H9 (cell line): ENCODE measurements at places on chromosomes 11 and 22.
A peak's percentile ranks its signal among the peaks of the same experiment; 100 is the strongest.

DNA sequence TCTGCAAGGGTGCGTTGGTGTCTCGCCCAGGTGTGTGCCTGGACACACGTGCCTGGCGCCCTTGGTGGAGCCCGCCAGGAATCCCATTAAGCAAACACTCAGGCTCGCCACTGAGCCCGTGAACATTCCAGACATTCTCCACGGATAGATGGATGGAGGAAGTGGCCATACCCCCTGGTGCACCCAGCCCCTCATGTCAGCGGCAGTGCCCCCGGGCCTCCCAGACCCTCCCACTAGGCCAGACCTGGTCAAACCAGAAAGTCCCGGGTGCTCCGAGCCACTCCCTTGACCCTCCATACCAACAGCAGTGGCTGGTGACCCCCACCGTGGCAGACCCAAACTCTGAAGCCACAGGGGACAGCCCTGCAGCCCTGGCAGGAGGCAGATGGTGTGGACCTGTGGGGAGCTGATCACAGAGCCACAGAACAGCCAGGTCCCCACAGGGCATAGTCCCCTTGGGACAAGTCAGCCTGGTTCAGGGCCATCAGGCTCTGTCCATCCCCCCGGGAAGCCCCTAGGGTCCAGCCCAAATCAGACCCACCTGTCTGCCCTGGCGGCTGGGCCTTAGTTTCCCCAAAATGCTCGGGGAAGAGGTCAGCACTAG is 1.9 kb downstream of the EPS8L2 start:
- peak; percentile 49 for DNase-seq

DNA sequence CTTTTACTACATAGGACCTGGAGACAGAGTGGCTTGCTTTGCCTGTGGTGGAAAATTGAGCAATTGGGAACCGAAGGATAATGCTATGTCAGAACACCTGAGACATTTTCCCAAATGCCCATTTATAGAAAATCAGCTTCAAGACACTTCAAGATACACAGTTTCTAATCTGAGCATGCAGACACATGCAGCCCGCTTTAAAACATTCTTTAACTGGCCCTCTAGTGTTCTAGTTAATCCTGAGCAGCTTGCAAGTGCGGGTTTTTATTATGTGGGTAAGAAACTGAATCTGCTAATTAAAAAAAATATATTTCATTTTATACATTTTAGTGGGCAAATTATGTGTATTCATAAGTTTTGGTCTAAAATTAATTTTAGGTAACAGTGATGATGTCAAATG is 7.8 kb downstream of the BIRC3 start:
- no peak for DNase-seq

GRCh38 chr11:128550261-128550821 is 37.0 kb downstream of the ETS1 start:
- DNase-seq: no peak

DNA sequence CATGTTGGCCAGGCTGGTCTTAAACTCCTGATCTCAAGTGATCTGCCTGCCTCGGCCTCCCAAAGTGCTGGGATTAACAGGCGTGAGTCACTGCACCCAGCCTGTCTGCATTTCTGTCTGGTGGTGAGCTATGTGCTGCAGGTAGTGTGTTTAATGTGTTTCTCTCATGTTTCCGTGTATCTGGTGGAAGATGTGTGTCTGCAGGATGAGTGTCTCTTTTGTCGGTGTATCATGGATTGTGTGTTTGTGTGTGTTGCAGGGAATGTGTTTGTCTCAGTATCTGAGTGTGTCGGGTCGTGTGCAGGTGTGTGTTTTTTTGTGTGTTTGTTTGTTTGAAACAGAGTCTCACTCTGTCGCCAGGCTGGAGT is 16.1 kb downstream of the SCARF2 start:
- no peak for DNase-seq

DNA sequence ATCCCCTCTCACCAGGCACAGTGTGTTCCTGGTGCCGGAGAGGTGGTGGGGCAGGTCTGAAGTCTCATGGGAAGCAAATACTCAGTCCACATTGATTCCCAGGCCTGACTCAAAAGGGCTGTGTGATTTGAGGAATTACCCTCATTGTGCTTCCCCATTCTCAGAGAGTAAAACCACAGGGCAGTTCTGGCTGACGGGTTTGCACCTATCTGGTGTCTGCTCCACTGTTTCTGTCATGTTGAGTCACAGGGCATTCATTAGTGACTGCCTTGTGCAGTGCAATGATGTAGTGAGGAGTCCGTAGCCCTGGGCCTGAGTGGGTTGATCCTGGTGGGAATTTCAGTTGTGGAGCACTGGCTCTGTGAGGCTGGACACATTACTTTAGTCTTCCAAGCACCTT is 85.2 kb upstream of the ARHGAP20 start:
- DNase-seq: no peak

- peak; percentile 11 for DNase-seq
Measured at GRCh38 chr11:2205214-2205720, 33.7 kb upstream of the TH start.

GRCh38 chr22:17648569-17648968 is 10.0 kb downstream of the BCL2L13 start:
- no peak for DNase-seq

DNA sequence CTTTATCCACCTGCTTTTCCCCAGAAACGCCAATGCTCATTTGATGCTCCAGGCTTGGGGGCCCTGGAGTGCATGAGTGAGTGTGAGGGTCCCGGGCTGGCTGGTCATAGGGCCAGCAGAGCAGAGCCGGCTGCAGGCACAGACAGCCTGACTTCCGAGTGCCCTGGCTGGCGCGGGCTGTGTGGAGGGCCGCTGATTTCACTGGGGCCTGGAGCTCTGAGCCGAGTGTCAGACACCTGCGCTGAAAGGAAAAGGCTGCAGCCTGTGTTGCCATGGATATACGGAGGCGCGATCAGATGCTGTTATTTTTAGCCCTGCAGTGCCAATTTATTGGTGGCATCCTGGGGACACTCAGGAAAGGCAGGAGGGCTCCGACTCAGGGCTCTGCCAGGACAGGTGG is 87.6 kb downstream of the ST3GAL4 start:
- DNase-seq: no peak

DNA sequence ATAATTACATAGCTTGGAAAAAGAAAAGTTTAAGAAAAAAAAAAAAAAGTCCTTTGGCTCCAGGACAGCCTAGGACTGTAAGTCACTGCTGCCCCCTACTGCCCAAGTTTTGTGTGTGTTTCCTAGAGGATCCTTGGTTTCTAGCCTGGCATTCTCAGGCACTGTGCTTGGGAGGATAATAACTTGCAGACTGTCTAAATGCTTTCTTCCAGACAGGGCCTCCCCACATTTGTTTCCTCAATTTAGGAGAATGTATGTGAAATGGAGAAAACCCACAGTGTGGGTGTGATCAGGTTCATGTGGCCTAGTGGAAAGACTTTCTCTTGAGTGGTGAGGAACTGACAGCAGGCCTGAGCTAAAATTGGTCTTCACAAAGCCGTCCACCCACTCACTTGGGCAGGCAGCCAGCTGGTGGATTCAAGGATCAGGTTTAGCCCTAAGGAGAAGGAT is 191.0 kb downstream of the NAV2 start:
- DNase-seq: peak; percentile 73

- no peak for DNase-seq
Measured at GRCh38 chr11:21492931-21493330, 700.0 kb upstream of the ANO5 start.

- no peak for DNase-seq
Measured at GRCh38 chr11:114163830-114164401, 104.4 kb downstream of the ZBTB16 start.

DNA sequence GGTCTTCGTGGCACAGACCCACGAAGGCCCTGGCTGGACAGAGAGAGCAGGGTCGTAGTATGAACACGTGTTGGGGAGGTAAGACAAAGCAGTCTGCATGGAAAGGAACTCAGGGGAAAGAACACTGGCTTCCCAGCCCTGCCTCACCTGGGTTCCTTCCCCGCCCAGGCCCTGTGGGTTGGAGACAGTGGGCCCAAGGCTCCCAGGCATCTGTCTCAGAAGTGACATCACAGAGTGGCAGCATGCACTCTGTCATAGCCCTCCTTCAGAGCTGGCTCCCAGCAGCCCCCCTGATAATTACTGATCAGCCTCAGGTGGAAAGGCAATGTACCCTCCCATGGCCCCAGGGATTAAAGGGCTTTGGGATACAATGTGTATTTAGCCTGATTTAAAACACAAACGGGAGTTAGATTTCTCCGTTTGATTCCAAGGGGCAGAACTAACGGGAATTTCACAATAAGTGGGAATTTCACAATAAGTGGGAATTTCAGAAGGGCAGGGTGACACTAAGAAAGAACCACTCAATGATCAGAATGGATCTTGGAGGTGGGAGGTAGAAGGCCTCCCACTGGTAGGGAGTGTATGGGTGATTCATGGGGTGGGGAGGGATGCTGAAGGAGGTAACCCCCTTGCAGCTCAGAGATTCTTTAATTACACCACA is 65.1 kb downstream of the SLC22A12 start:
- DNase-seq: no peak

DNA sequence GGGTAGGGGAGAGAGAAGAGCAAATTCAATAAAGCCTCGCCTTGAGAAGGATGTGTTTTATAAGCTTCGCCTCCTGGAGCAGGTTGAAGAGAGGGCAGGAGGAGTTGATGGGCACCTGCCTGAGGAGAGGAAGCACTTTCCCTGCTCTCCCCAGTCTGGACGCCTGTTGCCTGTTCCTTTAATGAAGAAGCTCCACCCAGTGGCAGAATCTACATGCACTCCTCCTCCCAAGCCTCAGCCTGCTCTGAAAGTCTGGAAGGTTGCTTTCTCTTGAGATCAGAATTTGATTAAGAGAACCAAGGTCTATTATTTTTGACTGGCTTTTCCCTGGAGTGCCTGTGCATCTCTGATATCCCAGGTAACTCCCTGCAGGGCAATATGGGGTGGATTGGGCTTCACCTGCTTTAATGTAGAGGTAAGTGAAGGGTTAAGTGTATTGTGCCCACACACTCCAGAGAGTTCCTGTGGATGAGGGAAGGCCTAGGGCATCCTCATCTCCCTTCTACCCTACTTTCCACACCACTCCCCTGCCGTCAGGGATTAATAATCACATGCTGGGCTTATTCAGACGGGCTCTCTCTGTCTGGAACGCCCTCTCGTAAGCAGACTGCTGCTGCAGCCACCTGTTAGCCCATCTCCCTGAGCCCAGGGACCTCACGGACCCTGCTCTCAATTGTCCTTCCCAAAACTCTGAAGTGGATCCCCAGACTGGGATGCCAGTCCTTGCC is 22.3 kb downstream of the NTM start:
- DNase-seq: peak; percentile 59

- peak; percentile 64 for DNase-seq
Measured at GRCh38 chr11:64342869-64343745, 3.1 kb downstream of the CCDC88B start.

- DNase-seq: no peak
Measured at GRCh38 chr11:119693253-119693815, 35.7 kb downstream of the NECTIN1 start.

DNA sequence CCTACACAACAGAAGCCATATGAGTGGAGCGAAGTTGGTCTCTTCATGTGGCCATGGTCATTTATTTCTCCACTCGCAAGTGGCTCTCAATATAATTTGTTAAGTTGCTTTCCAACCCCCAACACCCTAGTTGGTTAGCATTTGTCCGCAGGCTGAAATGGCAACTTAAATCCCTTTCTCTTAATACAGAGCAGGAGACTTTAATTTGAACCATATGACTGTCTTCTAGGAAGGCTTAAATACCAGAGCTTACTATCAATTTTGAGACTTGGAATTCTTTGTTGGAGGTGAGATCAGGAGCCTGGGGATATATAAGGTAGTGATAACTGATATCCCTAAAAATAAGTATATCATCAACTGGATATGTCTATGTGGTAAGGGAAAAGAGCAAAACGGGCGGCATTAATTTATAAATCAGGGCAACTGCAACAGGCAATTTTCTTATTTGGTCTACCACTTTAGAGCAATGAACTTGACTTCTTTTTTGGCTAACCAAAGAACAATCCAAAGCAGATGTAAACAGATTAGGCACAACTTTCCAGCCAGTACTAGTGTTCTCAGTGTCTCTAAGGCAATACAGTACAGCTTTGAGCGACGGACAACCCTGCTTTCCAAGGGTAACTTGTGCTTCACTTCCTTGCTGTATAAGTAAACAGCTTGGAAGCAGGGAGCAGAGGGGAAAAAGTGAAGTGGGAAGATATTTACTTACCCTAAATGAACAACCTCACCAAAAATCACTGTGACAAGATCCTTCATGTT is 74.7 kb upstream of the APOA1 start:
- no peak for DNase-seq

- DNase-seq: no peak
Measured at GRCh38 chr11:87081358-87081757, 43.6 kb downstream of the TMEM135 start.

DNA sequence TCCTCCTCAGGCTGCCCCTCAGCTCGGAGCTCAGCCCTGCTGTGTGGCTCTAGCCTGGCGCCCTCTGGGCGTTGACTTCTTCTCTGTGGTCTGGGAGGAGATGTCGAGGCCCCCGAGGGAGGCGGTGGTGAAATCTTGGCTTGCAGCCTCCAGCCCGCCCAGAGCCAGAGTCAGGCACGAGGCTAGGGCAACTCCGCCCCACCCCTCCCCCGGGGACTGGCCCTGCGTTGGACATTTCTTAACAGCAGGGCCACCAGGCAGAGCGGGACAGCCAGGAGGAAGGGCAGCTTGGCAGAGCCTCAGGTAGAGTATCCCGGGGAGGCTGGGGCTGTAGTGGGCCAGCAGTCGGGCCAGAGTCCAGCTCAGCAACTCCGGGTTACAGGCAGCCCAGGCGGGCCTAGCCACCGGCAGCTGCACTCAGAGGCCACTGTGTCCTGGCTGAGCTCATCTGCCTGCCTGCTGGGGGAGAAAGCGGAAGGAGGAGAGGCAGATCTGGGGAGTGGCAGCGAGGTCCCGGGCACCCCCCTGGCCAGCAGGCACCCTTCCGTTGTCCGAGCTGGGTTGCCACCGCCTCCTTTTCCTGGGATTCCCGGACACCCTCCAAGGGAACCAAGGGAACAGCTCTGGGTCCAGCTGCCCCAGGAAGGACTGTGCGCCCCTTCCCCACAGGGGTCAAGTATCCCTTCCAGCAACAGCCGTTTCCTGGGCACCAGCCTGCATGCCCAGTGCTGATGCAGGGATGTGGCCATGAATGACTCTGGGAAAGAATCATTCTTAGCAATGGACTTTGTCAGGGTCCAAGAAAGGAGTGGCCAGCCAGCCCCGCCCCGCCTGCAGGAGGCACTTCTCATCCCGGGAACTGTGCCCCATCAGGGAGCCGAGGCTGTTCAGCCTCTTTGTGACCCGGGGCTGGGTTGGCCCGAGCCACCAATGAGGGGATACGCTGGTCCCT is at the start of gene ALDH3B1:
ALDH3B1 (plus strand) TSS at position 238 of the 952 bp plus-strand sequence. CDS start 4,971 bp downstream, outside the sequence.
- DNase-seq: peak; percentile 62

- DNase-seq: no peak
Measured at GRCh38 chr11:104812103-104812788, 86.0 kb downstream of the CASP12 start.

GRCh38 chr11:13339195-13340153 is 61.9 kb downstream of the BMAL1 start:
- no peak for DNase-seq
